RPMI7951 (cell line): ENCODE measurements at places on chromosomes 12 and 14. TPM values are rescaled to one million over a fixed set of nuclear protein-coding genes. Genes with fewer than 3 reads are reported as not detected.

The FAM90A1 gene
- total RNA-seq = not detected in 2 replicates

The ADAM20 gene
- 0.10 and 0.12 TPM in 2 replicates for total RNA-seq

DNA sequence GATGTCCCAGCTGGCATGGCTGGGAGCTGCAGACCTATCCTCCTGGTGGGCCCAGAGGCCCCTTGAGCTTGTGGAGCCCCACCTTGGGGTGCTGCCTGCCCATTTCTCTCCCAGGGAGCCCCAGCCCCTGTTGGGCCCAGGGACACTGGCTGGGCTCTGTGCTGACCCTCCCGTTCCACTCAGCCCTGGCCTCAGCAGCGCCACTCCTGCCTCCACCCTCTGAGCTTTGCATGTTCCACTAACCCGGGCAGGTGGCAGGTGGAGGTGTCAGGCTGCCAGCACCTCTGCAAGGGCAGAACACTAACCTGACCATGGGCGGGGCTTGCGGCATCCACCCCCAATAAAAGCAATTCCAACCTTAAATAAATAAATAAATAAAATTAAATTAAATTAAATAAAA, 299.2 kb downstream of the LRIG3 start:
- no peak for DNase-seq

- no peak for DNase-seq
Measured at GRCh38 chr12:44889926-44890325, 13.8 kb upstream of the NELL2 start.

DNA sequence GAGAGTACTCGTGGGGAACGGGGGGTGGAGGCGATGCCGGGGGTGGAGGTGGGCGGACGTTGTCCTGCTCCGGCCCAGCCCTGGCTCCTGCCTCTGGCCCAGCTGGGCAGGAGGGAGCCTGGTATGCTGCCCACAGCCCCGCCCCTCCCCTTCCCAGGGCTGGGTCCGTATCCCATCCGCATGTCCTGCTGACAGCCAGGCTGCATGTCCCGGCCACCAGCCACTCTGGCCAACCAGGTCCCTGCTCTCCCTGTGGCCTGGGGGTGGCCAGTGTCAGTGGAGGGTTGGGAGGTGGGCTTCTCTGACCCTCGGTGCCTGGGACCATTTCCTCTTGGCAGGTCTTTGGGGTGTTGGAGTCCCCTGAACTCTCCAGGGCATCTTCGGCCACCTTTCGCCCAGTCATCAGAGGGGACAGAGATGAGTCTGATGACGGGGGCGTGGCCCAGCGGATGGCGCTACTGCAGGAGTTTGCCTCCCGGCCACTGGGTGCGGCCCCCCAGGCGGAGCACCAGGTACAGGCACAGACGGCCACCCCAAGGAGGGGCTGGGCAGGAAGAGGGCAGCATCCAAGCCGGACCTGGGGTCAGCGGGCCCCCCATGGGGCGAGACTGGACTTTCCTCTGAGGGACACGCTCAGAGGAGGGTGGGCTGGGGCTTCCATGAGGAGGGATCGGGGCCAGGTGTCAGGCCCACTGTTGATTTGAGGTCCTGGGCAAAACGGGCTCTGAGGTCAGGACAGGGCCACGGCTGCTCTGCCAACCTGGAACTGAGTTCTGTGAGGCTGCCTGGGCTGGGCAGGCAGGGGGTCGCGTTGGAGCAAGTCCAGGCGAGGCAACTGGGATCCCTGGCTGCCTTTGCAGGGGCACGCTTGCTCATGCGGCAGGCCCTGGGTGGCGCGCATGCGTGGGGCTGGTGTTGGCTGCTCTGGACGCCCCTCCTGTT, 20.2 kb downstream of the CEP170B start:
- DNase-seq = no peak

GRCh38 chr14:91202234-91202974, 42.1 kb downstream of the GPR68 start:
- DNase-seq = peak; percentile 84

GRCh38 chr14:70919774-70920173, 12.5 kb downstream of the PCNX1 start:
- DNase-seq = peak; percentile 24

GRCh38 chr12:131571827-131572226, 139.1 kb upstream of the SFSWAP start:
- DNase-seq = no peak
